ENCODE measurements at places on chromosomes 13 and 19. TPM values are rescaled to one million over a fixed set of nuclear protein-coding genes. Genes with fewer than 3 reads are reported as not detected.

GCDH gene
- 38.0 TPM for total RNA-seq

DNA sequence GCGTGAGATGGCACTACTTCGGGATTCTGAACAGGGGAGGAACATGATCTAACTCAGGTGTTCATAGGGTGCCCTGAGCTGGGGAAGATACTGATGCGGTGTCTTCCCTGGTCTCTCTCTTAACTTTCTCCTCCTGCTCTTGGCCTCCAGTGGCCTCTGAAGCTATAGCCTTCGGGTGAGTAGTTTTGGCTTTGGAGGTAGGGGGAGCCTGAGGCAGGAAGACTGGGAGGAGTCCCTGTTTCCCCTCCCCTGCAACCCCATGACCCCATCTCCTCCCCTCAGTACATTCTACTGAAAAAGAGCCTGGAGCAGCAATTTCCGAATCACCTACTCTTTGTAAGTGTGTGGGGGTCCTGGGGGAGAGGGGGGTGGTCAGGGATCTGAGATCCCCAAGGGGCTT lies 3.5 kb downstream of the SELENOV start:
- DNase-seq = no peak

DNA sequence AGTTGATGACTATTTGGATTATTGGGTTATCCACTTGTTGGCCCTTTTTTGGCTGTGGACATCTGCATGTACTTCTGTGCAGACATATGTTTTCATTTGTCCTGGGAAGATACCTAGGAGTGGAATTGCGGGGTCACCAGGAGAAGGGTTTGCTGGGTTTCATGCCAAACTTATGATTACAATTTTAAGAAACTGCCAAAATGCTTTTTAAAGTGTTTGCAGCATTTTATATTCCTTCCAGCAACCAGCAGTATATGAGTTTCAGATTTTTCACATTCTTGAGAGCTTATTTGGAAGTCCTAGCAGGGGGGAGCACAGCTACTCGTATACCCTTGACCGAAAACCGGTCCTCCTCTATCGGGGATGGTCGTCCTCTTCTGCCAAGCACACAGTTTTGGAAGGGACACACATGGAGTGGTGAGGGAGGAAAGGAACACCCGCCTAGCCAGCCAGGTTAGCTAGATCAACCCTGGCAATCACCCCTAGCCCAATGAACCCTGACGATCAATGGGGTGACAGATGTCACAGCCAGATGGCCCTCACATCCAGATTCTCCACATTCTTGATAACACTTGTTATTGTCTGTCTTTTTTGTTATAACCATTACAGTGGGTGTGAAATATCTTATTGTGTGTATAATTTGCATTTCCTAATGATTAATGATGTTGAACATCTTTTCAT lies 26.7 kb upstream of the RNF113B start:
- DNase-seq = no peak

B9D2 gene
- 5.7 TPM for total RNA-seq

INSL3 gene
- not detected for total RNA-seq

GRCh38 chr13:48242677-48243076 lies 9.7 kb downstream of the ITM2B start:
- DNase-seq = no peak

CBARP gene
- total RNA-seq = 7.0 TPM
